ENCODE measurements at places on chromosomes 1 and 21.

DNA sequence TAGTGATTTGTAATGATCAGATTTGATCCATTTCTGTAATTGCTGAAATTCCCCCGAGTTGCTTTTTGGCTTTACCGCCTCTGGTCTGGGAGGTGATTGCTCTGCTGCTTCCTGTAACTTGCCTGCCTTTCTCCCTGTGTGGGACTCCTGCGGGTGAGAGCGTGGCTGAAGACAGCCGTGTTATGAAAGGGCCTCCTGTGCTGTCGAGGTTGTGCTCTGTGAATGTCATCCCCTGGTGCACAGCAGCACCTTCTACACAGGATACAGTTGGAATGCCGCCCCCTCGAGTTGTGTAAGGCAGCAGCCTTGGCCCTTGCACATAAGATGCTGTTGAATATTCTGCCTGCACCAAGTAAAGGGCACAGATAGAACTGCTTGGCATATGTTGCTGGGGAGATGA, 5.9 kb downstream of the SOD1 start:
- no peak for DNase-seq

- no peak for DNase-seq
These were observed at the start of gene OR6F1 for GRCh38 chr1:247716546-247716945. OR6F1 (minus strand) TSS chr1:247716646; CDS start chr1:247712755, 3,891 bp downstream.

GRCh38 chr1:193308438-193308837, 122.0 kb upstream of the B3GALT2 start:
- no peak for DNase-seq

- no peak for DNase-seq
These were observed 356.5 kb downstream of the MATN1 start for GRCh38 chr1:30366911-30367310.

- no peak for DNase-seq
These were observed 7.6 kb upstream of the AIM2 start for GRCh38 chr1:159084152-159084551.

- no peak for DNase-seq
These were observed 11.8 kb upstream of the ALG14 start for GRCh38 chr1:95084317-95085176.

GRCh38 chr1:170284951-170285350, 139.2 kb downstream of the NTMT2 start:
- DNase-seq, result no peak

DNA sequence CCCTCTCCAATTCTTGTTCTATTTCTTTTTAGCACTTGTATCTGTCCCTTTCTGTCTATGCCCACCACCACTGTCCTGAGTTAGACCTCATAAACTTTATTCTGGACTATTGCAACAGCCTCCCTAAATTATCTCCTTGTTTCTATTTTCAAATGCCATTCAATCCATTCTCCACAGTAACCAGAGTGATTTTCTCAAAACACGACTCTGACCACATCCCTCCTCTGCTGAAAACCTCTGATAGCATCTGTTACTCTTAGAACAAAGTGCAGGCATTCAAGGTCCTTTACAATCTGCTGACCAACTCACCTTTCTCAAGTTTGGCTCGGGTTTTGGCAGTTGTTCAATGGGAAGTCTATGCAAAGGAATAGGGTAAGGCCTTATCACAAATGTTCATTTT, 22.8 kb upstream of the GPX7 start:
- no peak for DNase-seq

DNA sequence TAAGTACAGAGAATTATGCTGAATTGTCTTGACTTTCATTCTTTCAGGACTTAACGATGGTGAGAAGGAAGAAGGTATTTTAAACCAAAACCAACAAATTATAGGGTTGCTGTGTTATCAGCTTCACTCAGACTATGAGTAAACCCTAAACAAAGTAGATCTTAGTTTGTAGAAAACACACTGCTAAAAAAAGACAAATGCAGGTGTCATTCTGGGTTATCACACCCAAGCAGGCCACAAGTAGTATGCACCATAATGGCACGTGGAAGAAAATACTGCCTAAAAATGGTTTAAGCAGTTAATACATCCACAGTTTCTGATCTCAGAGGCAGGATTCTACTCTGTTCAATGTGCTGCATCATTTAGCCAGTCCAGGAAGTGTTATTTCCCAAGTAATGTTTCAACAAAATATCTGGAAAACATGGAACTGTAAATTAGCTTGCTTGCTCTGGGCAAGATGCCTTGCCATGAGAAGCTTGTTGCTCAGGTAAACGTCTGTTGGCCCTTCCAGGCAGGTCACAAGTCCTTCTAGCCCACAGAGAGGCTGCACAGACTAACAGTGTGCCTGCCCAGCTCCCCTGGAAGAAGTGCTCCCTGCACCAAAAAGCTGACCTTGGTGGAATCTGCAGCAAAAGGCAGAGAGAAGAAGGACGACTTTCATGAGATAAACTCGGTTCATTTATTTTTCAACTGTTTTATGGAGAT, 4.1 kb downstream of the DIPK1A start:
- DNase-seq, result no peak

- no peak for DNase-seq
These were observed 21.8 kb downstream of the SLC27A3 start for GRCh38 chr1:153796786-153797659.

DNA sequence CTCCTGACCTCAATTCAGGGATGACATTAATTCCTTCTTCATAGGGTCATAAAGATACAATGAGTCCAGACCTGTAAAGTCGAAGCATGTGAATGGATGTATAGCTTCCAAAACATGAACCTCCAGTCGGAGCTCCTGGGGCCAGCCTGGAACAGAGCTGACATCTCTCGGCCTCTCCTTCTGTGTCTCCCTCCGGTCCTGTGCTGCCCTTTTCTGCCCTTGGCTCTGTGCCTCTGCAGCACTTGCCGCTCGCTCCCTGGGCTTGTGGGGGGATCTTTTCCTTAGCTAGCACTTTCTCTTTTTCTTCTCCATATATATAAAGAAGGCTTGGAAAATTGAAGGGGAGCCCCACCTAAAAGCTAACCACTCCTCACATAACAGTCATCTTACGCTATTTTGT, 42.5 kb downstream of the TMCC2 start:
- DNase-seq, result no peak

GRCh38 chr1:210707300-210708240, 378.9 kb downstream of the HHAT start:
- no peak for DNase-seq

GRCh38 chr1:164760569-164760968, 201.6 kb downstream of the PBX1 start:
- DNase-seq, result no peak

DNA sequence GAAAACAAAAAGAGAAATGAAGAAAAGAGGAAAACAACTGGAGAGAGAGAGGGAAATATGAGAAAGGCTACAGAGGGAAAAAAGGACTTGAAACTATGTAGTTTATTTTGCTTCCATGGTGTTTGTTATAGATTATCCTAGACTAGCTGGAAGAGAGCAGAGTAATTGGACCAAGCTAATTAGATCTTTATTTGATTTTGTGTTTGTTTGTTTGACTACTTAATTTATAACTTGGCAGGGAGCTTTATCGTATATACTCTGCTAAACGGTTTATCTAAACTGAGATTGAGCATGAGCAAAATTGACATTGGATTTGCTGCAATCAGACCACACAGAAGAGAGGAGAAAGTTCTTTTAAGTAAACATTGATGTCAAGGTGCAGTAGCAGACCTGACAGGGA, 443.8 kb upstream of the USP24 start:
- no peak for DNase-seq

- no peak for DNase-seq
These were observed 23.7 kb downstream of the RNU5D-1 start for GRCh38 chr1:44707112-44707881.

- no peak for DNase-seq
These were observed 5.7 kb upstream of the ATG4C start for GRCh38 chr1:62778208-62778607.

- DNase-seq, result no peak
These were observed 46.1 kb upstream of the ABCG1 start for GRCh38 chr21:42172596-42173483.

DNA sequence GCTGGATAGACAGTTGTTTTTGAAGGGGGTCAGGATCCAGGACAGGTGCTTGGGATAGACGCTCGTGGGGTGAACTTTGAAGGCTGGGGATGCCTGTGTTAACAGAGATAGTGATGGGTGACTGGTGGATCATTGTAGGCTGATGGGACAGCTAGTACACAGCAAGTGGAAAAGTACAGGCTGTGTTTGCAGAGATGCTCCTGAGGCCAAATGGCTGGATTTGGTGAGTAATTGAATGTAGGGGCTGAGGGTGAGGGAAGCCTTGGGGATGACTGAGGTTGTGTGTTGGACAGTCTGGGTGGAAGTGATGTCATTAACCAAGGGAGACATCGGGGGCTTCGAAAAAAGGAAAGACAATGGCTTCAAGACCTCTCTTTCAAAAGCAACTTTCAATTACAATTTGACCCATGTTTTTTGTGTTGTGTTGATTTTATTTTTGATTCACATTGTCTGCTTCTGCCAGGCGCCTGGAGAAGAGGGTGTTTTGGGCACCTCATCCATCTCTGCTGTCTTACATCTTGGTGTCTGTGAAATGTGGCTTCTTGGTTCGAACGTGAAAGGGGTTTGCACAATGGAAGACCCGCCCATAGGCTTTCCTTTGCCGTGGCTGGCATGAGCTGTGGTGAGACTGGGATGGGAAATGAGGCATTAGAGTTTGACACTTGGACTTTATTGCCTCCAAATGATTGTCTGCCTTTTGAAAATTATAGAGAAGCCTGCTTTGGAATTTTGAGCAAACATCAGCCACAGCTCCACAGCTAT, 147.5 kb downstream of the FOXD2 start:
- no peak for DNase-seq

GRCh38 chr1:225998560-225999226, 450 bp downstream of the SDE2 start:
- no peak for DNase-seq

GRCh38 chr1:157101149-157101548, 1.5 kb upstream of the ETV3L start:
- no peak for DNase-seq

GRCh38 chr21:25904044-25904695, 169.4 kb downstream of the GABPA start:
- no peak for DNase-seq

DNA sequence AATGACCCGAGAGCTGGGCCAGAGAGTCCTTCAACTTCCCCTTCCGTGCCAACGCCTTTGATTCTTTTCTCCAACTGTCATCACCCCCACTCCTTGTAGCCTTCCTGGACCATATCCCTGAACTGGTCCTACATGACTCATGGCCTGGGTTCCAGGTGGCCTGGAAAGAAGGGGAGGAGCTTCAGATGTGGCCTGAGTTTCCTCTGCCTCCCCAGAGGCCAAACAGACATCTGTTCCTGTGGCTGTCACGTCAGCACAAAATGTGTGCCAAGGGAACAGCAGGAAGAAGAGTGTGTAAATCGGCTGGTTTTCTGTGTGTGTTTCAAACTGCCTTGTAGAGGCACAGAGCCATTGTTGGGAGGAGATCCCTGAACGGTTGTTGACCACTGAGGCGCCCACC, 24.9 kb upstream of the KIRREL1 start:
- no peak for DNase-seq

DNA sequence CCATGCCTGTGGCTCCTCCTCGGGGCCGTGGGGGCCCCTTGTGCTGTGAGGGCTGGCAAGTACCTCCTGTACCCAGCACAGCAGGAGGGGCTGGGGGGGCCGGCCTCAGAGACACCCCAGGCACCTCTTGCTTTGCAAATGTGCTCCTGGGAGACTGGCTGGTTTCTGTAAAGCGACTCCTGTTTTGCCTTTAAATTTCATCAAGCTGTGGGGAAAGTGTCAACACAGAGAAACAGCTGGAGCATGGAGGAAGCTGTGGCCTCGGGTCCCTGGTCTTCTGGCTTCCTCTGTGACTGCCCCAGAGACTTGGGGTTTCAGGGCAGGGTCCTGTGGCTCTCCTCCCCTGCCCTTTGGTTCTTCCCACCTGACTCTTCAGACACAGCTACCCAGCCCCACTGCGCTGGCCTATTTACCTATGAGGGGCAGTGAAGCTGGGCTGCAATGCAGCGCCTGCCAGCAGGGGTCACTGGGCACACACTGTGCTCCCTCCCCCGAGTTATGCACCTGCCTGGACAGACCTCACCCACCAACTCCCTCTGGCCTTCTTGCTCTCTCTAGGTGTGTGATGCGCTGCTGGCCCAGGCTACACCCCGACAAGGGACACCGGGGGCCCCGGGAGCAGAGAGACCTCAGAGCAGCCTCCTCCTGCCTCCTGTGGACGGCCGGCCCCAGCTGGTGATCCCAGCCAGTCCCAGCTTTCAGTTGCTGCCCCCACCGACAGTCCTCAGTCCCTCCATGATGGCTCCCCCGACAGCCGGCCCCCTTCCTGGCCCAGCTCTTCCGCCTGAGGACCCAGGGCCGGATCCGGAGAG, 17.6 kb upstream of the PEX10 start:
- no peak for DNase-seq

DNA sequence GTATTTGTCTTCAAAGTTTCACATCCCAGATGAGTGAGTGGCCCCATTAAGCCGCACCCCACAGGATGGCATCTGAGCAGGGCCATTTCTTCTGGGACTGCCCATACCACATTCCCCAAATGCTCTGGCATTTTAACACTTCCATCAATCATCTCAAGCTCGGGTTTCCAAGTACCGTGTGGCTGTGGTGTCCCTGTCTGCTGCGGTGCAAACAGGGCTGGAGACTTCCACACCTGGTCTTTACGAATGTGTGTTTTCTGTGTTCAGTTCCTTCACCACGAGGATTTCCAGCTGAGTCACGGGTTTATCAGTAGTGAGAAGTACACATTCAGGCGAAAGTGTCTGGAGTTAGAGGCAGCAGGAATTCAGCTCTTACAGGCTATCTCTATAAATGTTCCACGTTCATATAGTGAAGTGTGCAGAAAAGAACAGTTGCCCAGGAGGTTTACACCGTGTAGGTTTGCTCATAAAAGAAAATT, 195.2 kb downstream of the RHOU start:
- DNase-seq, result no peak

DNA sequence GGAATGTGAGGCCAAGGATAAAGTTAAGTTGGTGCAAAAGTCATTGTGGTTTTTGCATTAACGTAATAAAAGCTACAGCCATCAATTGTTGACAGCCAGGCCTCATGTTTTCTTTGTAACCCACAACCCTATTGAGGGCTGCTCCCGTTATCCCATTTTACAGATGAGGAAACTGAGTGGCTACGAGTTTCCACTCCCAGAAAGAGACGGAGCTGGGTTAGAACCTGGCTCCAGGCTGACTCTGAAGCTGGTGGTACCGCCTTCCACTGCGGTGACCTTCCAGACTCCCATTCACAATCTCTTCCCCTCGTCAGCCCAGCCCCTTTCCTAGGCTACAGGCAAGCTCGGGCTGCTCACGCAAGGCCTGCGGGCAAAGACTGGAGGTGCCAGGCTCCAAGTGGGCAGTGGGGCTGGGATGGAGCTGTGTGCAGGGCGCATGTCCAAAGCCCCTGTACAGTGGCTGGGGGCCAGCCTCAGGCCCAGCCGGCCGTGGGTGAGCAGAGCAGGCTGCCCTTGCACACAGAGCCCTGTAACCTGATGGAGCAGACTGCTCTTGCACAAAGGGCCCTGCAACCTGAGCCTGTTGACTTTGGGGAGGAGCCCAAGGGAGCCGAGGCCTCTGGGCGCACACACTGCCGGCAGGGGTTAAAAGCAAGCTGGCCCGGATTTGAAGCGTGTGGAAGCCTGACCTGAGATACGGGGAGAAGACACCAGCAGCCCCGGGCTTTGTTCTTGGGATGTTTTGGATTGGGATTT, 97.4 kb upstream of the TMPRSS2 start:
- no peak for DNase-seq
